ENCODE measurements at places on chromosomes 6 and 20.

GRCh38 chr20:58112017-58112781, 116.3 kb downstream of the ANKRD60 start:
- no peak for DNase-seq

DNA sequence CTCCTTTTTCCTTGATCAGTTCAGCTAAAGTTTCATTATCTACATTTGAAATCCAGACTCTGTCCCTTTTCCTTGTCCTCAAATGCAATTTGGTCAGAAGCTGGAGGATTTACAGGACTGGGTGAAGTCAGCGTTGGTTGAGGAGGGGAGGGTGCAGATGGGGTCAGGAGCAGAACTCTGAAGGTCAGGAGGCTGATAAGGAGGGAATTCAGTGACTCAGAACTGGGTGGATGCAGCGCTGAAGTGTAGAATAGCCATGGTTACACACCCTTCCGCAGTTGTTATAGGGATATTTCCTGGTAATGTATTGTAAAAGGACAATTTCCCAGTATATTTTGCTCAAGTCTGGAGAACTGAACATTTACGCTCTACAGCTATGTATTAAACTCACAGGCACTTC, 133.1 kb upstream of the FOXA2 start:
- no peak for DNase-seq

GRCh38 chr6:138959521-138959920, 28.5 kb downstream of the REPS1 start:
- no peak for DNase-seq

DNA sequence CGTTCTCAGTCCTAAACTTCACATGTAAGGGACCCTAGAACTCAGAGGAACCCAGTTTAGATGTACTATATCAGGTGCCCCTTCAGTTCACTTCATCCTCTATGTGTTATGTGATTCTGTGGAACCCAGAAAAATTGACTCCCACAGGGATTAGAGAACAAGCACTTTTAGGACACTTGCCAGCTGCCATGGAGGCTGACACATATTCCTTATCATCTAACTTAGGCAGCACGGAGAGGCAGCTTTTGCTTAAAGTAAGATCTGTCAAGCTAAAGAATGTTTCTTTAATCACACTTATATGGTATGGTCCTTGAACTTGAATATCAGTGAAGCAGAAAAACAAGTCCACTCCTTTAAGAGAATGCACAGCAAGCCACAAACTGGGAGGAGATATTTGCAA, 701.5 kb upstream of the ID4 start:
- no peak for DNase-seq

DNA sequence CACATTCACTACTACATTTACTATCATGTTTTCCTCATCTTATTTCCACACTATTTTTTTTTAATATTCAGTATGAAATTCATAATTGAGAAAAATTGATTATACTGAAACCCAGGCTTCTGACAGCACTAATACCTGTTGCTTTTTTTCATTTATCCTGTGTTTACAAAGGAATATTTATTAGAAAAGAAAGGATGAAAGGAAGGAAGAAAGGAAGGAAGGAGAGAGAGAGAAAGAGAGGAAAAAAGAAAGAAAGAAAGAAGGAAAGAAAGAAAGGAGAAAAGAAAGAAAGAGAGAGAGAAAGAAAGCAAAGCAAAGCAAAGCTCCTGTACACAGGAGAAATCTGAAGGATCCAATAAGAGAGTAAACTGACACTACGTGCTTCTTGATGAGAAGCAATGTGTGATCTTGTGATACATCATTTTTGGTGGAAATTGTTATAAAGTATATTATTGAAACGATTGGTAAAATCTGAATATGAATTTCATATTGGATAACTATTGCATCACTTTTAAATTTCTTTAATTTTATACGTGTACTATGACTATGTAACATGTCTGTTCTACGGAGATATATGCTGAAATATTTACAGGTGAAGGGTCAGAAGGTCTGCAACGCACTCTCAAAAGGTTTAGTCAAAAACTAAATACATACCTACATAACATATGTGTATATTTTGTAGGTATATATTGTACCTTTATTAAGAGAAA, 43.9 kb downstream of the DEFB114 start:
- no peak for DNase-seq

DNA sequence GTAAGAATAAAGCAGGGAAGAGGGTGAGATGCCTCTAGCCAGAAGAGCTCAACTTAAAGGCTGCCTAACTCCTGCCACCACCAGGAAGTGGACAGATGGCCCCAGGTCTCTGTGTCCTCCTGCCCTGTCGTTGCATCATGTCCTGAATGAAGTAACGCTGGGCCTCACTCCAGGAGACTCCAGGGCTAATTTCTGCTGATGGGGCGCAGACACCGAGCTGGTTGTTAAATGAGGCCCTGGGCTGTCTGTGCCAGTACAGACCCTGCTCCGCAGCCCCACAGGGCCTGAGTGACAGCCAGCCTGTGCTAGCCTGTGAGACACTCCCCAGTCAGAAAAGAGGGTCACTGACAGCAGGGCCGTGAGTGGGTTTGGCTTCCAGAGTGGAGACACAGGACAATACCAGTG, 6.5 kb downstream of the IP6K3 start:
- no peak for DNase-seq

DNA sequence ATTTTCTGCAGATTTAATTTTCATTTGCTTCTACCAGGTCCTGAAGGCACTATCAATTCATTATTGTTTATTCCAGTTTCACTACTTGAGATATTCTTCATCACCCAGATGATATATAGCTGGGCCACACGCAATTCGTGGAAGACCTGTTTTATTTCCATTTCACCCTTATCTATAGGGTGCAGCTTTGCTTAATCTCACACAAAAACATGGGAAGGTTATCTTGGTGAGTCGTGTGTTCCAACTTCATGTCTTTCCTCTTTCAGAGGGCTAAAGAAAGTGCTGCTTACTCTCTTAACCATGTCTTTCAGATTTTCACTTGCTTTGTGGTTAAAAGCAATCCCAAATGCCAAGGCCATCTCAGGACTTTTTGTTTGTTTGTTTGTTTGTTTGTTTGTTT, 194.0 kb downstream of the SOD2 start:
- DNase-seq: no peak

DNA sequence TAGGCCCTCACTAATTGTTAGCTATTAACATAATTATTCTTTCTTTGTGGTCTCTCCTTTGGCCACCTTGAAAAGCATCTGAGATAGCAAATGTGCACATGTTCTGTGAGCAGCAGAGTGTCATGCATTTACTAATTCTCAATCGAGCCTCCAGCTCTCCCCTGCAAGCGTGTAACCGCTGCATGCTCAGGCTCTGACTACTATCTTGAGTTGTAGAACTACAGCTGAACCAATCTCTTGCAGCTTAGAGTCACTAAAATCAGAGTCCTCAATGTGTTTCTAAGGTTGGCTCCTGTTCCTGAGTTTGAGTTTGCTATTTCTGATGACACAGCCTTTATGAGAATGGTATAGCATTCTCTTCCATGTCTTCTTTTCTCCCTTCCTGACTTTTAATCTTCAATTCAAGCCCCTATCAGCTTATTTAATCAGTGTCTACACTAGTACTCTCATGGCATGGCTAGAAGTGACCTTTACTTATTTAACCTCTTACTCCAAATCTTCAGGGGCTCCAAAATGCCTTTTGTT, 65.5 kb downstream of the PPP1R3G start:
- DNase-seq: no peak

GRCh38 chr6:128508588-128509296, 11.7 kb downstream of the PTPRK start:
- DNase-seq: no peak

- DNase-seq: no peak
Measured at GRCh38 chr20:23967616-23967979, 21.0 kb downstream of the GGTLC1 start.

DNA sequence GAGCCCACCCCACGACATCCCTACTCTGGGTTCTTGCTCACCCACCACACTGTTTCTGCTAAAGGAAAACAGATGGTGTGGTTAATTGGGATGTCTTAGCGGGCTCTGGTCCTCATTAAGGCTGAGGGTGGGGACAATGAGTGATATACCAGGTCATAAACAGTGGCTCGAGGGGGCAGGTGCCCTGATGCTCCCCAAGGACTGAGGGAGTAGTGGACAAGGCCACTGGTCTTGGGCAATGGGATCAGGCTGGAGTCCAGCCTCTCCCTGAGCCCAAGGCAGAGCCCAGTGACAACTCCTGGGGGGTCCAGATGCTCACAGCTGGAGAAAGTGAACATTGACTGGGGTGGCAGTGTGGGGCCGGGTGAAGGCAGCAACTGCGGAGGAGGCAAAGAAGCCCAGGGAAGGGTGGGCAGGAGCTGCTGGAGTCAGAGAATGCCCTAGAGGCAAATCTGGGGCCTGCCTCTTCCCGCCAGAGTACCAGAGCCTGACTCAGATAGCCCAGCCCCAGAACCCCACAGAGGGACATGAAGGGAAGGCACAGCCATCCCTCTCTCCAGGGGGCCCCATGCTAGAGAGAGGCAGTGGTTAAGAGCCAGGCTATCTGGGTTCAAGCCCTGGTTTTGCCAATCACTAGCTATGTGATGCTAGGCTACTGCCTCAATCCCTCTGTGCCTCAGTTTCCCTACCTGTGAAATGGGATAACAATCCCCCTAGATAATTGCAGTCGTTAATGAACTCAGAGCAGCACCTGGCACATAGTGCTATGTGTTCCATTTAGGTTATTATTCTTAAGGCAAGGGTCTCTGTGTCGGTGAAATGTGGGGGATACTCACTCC, 72.3 kb downstream of the MRPL14 start:
- no peak for DNase-seq

DNA sequence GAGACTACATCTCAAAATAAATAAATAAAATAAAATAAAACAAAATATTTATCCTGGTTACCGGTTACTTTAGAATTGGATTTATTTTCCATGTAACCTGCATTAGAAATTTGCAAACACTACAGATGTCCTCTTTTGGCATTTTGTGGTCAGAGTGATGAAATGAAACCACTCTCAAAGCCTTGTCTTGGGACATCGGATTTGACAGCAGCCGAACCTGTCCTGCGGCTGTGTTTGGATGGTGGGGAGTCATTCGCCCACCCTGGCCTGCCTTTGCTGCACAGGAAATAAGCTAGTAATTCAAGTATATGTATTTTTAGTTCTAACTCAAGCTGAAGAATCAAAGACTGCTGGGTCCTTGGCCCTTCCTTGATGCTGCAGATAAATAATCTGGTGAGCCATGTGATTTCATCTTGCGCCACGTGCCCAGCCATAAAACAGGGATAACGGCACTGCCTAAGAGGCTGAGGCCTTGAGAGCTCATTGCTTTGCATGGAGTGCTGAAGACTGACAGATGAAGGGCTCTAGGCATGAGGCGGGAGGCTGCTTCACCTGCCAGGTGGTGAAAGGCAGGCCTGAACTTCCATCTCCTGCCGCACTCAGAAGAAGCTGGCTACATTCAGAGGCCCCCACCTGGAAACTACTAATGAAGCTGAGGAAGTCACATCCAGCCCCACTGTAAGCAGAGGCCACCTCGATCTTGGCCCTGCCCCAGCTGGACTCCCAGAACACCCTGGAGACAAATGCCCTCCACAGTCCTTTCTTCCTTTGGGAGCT, 76.9 kb downstream of the NOL4L start:
- DNase-seq: no peak

- no peak for DNase-seq
Measured at GRCh38 chr6:4675121-4675520, 101.1 kb upstream of the CDYL start.

- no peak for DNase-seq
Measured at GRCh38 chr20:711576-711975, 36.0 kb upstream of the SCRT2 start.

GRCh38 chr6:74197310-74197709, 501.3 kb downstream of the CD109 start:
- no peak for DNase-seq

- no peak for DNase-seq
Measured at GRCh38 chr20:34861386-34862084, 11.1 kb downstream of the GGT7 start.

- DNase-seq: no peak
Measured at GRCh38 chr6:37007340-37008043, 2.0 kb downstream of the FGD2 start.

DNA sequence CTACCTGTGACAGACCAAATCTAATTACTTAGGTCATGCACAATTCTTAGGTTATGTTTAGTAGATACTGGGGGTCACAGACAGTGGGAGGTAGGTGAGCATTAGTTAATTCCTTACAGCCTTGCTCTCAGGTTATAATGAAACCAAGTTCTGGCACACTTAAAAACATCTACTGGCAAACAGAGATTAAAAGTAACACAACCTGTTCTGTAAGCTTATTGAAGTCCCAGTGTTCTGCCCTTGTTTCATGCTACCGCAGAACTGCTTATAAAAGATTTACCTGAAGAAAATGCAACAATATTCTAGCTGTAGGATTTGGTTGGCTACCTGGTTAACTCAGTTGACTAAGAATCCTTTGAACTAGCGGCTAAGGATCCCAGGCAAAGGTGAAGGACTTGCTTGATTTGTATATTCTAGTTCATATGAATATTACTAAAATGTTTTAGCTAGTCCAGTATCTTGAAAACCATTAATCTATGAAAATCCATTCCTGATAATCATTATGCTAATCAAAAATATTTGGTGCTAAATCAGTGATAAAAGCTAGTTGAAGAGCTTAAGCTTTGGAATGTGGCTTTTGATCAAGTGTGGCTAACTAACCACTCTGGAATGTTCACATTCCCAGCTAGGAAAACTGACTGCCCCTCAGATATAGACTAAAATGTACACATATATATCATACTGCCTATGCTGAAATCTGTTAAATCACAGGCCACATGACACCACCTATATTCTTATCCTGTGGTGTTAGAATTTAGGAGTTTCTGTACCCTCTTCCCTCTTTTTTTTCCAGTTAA, 7.2 kb downstream of the PEX3 start:
- DNase-seq: no peak

GRCh38 chr20:3166913-3167342, 6.4 kb downstream of the LZTS3 start:
- DNase-seq: no peak

GRCh38 chr6:45654673-45655072, 276.9 kb upstream of the SUPT3H start:
- no peak for DNase-seq

GRCh38 chr6:105771313-105771970, 314.7 kb upstream of the PRDM1 start:
- DNase-seq: no peak

GRCh38 chr6:105803442-105803841, 282.7 kb upstream of the PRDM1 start:
- no peak for DNase-seq

DNA sequence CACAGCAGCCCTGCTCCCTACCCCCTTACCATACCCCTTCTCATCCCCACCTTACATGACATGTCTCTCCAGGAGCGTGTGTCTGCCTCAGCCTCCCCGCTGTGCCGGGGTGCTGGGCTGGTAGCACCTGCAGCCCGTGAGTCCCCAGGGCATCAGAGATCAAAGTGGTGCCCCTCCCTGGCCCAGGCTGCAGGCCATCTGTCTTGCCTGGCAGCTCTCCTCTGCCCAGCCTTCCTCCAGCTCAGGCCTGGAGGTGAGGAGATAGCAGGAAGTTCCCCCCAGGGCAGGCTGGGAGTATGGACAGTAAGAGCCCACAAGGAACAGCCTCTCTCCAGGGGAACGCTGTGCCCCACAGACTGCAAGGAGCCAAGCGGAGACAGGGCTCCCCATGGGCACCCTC, 35.3 kb downstream of the GRM4 start:
- no peak for DNase-seq
